ENCODE measurements at places on chromosomes 4 and X.
A peak's percentile ranks its signal among the peaks of the same experiment; 100 is the strongest.

DNA sequence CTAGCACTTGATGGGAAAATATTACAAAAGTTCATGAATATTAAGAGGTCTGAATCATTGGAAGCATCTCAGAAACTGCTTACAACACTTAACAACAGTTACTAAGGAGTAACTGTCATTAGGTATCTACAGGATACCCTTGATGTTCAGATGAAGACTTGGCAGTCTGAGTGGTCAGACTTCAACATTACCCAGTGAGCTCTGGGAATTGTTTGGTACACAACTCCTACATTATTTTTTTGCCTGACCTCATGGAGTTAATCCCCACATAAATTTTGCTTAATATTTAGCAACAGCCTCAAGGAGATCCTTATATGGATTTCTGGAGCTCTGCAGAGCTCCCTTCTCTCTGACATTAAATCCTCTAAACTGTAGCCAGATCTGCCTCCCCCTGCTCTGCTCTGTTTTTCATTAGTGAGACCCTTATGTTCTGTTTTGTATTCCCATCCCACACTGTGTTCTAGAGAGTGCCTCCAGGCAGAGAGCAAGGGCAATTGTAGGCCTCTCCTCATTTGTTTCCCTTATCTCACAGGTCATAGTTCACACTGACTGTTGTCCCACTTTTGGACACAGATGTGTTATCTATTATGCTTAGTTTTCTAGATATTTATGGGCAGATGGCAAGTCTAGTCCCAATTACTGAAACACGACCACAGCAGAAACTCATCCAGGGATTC lies 368.8 kb downstream of the GASK1B start:
- no peak for ATAC-seq

DNA sequence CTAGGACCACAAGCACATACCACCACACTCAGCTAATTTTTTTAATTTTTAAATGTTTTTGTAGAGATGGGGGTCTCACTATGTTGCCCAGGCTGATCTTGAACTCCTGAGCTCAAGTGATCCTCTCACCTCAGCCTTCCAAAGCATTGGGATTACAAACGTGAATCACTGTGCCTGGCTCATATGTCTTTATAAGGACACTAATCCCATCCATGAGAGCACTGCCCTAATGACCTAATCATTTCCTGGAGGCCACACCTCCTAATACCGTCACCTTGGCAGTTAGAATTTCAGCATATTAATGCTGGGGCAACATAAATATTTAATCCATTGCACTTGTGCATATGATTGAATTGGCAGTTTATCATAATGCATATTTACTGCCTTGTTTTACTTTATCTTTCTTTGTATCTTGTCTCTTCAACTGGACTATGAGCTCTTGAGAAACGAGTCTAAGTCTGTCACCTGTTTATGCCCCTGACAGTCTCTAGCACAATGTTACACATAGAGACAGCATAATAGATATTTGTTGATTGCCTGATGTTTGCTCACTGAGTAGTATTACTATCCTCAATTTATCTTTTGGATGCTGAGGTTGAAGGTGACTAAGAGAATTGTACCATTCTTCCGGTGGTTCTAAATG lies 172.0 kb downstream of the AASDH start:
- ATAC-seq: peak; percentile 98

DNA sequence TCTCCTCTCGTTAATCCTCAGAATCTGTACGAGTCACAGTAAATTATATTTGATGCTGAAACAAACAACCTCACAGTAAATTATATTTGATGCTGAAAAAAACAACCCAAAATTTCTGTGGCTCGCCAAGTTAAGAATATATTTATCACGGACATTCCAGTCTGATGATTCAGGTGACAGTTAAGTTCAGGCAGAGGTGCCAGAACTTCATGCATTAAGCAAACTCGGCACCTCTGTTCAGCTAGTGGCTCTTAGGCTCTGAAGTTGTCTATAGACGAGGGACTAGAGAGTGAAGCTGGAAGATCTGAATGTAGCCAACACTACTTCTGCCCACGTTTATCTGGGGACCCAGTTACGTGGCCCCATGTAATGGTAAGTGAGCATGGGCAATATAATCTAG lies 132.2 kb upstream of the AGA start:
- no peak for ATAC-seq

- peak; percentile 91 for ATAC-seq
Observed at GRCh38 chrX:49043220-49043986, at the start of gene TFE3. Gene TFE3 (minus strand): TSS chrX:49043357. CDS start chrX:49043226, 131 bp downstream.

DNA sequence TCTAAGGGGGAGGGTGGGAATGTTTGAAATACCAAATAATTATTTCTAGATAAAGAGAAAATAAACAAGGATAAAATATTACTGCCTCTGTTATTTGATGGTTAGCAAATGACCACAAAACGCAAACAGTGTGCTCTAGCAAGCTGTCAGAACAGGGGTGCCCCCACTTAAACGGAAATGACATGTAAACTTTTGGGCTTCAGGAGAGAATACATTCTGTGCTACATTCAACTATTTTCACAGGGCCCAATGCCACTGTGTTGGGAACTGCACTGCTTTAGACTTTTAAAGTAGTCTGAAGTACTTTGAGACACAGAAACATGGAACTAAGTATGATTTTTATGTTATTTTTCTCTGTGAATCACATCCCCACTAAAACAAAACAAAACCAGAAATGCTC lies 14.1 kb downstream of the CD40LG start:
- ATAC-seq: no peak

- ATAC-seq: no peak
Observed at GRCh38 chr4:3343358-3343757, 50.5 kb downstream of the RGS12 start.

Data from esophagus mucosa (tissue), 1 donor.